Neural cell (in vitro differentiated cells): ENCODE measurements at places on chromosomes 12 and 14. TPM values are rescaled to one million over a fixed set of nuclear protein-coding genes. Genes with fewer than 3 reads are reported as not detected.

CCDC91 gene
- polyA plus RNA-seq: 10.1 and 11.6 TPM in 2 replicates

GALNT16 gene
- polyA plus RNA-seq: 23.8 and 25.2 TPM in 2 replicates

KRT8 gene
- 0.46 and 3.0 TPM in 2 replicates for polyA plus RNA-seq

RNASE7 gene
- polyA plus RNA-seq: not detected in 2 replicates

RPS29 gene
- 6,695 and 7,007 TPM in 2 replicates for polyA plus RNA-seq

TSHR gene
- polyA plus RNA-seq: not detected in 2 replicates
